Spinal cord (tissue), 10 donors: ENCODE measurements at places on chromosomes 2 and 18.

DNA sequence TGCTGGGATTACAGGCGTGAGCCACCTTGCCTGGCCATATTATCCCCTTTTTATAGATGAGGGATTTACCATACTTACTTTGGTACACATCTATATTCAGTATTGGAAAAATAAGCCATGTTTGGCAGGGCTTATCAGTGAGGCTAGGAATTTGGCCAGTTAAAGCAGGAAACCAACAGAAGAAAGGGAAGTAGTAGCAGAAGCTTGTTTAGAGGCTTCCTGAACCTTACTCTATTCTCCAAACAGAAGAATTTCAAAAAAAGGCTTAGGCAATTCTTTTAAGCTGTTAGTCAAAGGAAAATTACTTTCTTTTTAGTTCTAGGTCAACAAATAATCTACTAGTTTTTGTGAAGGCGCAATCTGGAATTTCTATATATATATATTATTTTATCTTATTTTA lies 3.2 kb upstream of the GLS start:
- DNase-seq, result no peak

- no peak for DNase-seq
Measured at GRCh38 chr18:36141576-36141975, 11.9 kb downstream of the ELP2 start.

DNA sequence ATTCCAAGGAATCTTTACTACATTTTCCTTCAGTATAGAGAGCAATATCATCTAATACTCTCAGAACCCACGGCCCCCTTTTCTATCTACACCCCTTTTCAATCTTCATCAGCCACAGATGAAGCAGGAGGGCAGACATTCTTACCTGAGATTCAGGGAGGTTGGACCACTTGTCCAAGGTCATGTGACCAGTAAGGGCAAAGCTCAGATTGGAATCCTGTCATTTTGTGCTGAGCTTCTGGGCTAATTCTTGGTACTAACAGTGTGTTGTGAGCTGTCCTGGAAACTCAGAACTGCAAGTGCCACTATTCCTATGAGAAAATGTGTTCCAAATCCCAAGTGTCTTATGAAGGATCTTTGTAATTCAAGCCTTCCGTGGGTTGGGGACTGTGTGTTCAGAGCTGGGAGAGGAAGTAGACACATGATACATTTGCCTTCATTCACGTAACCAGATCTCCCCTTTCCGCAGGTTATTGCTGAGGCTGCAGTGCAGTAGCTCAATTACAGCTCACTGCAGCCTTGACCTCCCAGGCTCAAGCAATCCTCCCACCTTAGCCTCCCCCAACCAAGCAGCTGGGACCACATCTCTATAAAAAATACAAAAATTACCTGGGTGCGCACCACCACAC lies 3.3 kb downstream of the CHRNA1 start:
- DNase-seq, result no peak

DNA sequence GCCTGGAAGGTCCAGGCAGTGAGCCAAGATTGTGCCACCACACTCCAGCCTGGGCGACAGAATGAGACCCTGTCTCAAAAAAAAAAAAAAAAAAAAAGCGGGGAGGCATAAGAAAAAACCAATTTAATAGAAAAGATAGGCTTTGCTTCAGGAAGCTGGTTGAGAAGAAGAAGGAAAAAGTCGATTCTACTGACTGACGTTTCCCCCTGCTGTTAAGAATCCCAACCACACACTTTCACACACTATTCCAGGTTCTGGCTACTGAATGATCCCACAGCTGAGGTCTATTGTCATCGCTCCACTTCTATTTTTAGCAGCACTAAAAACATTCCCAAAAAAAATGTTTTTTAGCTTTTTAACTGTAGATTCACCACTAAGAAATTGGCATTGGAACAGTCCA lies 6.7 kb upstream of the CHCHD5 start:
- no peak for DNase-seq

DNA sequence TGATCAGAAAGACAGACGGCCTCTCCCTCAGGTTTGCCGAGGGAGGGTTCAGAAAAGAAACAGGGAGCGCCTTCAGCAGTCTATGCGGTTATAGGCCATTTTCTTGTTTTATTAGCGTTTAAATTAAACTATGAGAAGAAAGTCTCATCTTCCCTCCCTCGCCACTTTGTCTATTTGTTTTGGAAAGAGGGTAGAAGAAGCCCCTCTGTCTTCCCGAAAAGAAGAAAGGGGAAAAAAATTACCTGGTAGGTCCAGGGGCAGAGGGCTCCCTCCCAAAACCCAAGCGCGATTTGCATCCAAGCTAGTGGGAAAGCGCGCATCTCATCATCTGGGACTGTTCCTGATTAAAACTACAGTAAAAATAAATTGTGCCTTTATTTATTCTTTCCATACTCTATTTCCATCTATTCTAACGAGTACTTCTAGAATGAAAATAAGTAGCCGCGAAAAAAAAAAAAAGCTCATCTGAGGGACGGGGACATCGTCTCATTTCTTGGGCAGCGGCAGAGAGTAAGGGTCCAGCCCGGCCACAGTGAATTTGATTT lies 2.4 kb downstream of the PAX8 start:
- no peak for DNase-seq

GRCh38 chr2:12533337-12534005 lies 183.3 kb upstream of the TRIB2 start:
- DNase-seq, result no peak

- no peak for DNase-seq
Measured at GRCh38 chr18:53946594-53946993, 277.9 kb downstream of the MBD2 start.

DNA sequence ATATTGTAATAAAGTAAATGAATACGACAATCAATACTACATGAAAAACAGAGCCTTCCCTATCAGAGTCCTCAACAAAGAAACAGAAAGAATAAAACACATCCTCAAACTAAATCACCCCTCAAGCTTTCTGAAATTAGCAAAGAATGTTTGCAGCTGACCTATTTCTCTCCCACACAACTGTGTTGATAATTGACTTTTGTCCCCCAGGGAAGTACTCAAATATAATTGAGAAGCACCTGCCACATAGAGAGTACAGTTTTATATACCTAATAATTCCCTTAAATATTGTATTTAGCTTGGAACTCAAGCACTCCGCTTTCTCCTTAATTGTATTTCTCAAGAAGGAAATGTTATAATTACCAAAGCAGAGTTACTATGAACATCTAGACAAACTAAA lies 12.6 kb downstream of the CACNB4 start:
- no peak for DNase-seq

DNA sequence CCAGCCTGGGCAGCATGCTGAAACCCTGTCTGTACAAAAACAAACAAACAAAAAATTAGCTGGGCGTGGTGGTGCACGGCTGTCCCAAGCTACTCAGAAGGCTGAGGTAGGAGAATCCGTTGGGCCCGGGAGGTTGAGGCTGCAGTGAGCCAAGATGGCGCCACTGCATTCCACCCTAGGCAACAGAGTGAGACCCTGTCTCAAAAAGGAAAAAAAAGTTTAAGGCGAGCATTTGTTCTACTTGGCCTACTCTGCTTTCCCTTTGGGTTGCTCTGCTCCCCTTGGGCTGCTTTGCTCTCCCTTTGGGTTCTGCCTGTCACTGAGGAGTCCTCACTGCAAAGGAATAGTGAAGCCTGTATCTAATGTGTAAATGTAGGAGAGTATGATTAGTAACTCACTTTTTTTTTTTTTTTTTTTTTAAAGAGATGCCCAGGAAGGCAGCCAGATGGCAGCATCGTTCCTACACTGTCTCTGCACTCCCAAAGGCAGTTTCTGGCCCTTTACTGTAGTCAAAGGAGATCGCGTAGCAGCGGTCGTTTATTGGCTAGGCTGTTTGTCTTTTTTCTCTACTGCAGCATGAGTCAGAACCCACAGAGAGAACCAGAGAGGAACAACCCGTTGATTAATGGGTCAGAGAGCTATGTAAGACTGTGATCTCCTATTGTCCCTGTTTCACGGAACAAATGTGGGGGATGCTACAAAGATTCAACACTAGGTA lies 118.3 kb upstream of the CWC22 start:
- DNase-seq, result peak; percentile 66

DNA sequence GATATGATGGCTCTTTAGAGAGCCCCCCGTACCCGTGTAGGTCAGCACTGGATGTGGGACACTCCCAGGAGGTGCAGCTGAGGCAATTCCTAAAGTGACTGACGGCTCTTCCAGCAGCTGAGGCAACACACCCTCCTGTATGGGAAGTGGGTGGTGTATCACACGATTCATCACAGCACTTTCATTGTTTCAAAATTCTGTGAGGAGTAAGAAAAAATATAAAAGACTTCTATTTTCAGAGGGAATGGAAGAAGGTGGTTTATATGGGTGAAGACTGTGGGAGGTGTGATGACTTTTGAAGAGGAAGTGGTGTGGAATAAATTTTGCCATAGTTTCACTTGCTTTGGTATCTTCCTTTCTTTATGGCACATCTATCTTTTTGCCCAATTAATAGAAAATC lies 22.3 kb downstream of the QPCT start:
- DNase-seq, result no peak

- no peak for DNase-seq
Measured at GRCh38 chr2:67574230-67574629, 177.1 kb downstream of the ETAA1 start.

- no peak for DNase-seq
Measured at GRCh38 chr2:112751451-112752197, 12.8 kb downstream of the CKAP2L start.

DNA sequence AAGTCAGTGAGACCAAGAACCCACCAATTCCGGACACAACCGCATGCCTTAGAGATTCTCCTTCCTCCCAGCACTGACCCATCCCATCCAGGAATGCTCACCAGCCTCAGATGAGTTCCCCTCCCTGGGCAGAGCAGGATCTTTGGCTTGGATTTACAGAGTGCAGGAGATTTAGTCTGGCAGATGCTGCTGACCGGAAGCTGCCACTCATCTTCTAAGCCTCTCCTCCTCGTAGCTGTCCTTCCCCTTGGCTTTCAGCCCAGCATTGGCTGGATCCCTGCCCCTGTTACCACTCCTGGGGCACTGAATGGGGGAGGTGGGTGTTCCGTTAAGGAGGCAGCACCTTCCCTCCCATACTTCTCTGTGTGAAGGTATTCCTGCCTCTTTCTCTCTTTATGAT lies 53.2 kb downstream of the VWA3B start:
- DNase-seq, result no peak

DNA sequence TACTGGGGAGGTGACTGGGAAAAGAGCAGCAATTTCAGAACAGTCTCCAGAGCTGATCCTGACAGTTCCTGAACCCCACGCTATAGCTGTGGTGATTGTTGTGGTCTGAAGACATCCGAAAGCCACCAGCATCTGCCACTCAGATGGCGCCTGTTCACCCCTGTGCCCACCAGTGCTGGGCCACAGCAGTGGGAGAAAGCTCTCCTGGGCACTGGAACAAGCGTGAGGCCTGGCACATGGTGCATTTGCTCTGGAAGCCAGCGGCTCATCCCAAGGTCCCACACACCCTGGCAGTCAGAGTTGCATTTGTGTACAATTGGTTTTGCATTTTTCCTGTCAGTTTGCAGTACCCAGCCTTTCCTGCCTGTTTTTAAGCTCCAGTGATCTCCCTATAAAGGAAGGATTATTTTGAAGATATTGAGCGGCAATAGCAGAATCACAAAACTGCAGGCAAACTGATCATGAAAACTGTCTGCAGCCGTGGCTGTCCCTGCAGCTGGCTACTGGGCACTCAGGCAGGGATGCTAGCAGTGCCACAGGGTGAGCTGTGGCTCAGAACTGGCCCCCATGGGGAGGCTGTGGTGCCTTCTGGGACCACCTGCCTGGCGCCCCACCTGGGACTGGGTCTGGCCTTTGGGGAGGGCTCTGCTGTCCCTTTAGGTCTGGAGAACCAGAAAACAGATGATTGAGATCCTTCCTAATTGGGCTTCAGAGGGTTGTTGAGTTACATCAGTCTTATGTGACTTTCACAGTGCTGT lies 30.1 kb downstream of the IMPA2 start:
- no peak for DNase-seq

GRCh38 chr2:186459009-186459408 lies 27.1 kb upstream of the ZC3H15 start:
- DNase-seq, result peak; percentile 35

- DNase-seq, result peak; percentile 46
Measured at GRCh38 chr2:95025406-95026319, at the start of gene MAL. MAL (plus strand) TSS chr2:95025708; CDS start chr2:95025793, 85 bp downstream.

DNA sequence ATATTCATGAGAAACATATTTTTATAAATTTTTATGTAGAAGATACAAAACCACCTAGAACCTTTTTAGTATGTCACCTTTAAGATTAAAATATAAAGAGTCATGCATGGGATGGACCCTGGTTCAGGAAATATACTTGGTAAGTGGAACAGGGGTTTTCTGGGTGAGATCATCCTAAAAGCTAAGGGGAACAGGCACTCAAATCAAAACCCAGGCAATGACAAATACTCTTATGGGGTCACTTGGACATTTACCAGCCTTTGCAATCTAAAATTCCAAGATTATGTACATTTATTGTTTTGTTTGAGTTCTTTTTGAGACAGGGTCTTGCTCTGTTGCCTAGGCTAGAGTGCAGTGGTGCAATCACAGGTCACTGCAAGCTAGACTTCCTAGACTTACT lies 65.8 kb downstream of the SGPP2 start:
- DNase-seq, result no peak

DNA sequence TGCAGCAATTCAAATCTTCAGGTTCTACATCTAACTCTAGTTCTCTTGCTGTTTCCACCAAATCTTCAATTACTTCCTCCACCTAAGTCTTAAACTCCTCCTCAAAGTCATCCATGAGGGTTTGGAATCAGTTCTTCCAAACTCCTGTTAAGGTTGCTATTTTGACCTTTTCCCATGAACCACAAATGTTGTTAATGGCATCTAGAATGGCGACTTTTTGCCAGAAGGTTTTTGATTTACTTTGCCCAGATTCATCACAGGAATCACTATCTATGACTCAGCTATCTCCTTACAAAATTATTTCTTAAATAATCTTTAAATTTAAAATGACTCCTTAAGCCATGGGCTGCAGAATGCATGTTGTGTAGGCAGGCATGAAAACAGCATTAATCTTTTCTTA lies 368.9 kb upstream of the TNP1 start:
- no peak for DNase-seq

DNA sequence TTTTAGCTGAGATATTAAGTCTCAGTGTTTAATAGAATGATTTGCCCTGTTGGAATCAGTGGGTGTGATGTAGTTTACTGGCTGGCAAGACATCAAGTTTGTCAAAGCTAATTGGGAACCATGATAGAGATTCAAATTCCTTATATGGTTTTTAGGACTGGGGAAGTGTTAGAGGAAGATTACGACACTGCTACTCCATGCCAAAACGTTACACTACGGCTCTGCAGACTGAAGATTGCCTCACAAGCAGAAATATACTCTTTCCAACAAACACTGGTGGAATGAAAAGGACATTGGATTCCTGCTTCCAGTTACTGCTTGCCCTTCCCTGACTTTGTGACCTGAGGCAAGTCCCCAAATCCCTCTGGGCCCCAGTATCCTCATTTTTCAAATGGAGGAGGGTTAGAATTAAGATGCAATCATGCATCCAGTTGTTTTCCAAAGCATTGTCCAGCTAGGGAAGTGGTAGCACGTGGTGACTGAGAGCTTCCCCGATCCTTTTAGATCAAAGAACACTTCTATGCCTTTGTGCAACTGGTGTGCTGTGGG lies 147.6 kb downstream of the CDC42EP3 start:
- no peak for DNase-seq
